ENCODE measurements at places on chromosomes 4 and X.
A peak's percentile ranks its signal among the peaks of the same experiment; 100 is the strongest.

DNA sequence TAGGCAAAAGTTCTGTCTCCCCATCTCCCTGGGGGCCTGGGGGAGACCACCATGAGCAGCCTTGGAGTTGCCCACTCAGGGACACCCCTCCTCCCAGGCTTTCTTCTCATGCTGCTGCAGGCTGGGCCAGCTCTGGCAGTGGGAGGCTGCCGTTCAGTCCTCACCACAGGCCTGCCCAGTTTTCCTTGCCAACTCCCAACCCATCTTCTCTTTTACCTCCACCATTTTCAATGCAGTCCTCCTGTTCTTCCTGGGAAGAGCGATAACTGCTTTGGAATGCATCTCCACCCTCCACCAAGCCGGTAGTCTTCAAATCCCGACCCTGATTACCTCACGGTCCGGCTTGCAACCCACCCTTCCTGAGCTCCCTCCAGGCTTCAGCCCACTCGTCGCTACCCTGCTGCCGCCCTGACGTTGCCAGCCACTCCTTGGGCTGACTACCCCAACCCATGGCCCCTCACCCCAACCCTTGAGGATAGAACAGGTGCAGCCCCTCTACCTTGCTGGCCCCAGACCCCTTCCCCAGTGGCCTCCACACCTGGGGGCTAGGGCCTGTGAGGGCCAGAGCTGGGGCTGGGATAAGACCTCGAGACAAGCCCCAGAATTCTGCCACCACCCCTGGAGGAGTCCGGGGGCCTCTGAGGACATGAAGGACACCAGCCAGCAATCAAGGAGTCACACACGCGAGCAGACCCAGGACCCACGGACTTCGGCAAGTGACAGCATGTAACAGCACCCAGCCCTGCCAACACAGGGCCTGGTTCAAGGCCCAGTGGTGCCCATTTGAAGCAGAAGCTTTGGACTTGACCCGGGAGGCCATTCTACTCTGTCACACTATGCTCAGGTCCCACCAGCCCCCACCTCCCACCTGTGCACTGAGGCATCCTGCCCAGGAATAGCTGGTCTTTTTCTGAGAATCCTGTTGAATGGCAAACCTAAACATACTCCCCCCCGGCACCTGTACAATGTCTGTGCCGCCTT, 9.2 kb downstream of the WDR1 start:
- no peak for DNase-seq

GRCh38 chrX:155218777-155219176, 2.5 kb downstream of the VBP1 start:
- DNase-seq = no peak

GRCh38 chr4:123068081-123068480, 145.7 kb upstream of the NUDT6 start:
- peak; percentile 22 for DNase-seq

GRCh38 chr4:26871611-26872010, 11.0 kb downstream of the STIM2 start:
- DNase-seq = no peak

DNA sequence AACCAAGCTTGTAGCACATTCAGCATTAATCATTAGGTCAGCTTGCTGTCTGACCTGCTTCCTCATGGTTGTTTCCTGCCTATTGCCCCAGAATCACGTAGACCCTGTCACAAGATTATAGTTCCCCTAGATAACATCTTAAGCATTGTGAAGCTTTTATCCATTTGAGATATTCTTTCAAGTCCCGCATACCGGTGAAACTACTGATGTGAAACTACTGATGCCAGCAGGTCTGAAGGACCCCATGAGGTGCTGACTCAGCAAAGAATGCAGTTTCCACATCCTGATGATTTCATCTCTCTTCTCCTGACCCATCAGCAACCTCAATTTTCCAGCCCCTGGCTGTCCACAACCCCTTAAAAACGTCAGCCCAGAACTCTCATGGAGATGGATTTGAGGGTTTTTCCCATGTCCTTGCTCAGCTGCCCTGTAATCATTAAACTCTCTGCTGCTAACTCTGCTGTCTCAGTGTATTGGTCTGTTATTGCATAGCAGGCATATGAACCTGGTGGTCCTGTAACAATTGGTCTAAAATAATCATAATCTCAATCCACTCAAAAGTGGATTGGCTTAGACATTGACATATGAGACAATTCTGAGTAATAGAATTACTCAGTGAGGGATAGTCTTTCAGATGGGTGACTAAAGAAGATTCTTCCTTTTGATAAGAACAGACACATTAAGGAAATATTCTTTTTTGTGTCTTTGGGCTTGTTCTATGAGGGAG, 26.3 kb upstream of the UBA6 start:
- no peak for DNase-seq

DNA sequence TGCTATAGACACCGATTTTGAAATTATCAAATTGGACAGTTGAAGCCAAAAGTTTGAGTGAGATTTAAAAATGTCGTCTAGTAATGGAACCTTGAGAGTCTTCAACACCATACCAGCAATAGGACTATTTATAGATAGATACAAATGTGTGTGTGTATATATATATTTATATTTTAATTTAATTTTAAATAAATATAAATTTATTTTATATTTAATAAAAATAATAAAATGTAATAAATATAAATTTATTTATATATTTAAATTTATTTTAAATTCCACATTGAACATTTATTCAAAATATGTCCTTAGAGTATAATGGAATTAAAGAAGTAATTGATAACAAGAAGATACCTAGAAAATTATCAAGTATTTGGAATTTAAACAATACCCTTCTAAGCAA, 221.9 kb upstream of the CXXC4 start:
- no peak for DNase-seq

DNA sequence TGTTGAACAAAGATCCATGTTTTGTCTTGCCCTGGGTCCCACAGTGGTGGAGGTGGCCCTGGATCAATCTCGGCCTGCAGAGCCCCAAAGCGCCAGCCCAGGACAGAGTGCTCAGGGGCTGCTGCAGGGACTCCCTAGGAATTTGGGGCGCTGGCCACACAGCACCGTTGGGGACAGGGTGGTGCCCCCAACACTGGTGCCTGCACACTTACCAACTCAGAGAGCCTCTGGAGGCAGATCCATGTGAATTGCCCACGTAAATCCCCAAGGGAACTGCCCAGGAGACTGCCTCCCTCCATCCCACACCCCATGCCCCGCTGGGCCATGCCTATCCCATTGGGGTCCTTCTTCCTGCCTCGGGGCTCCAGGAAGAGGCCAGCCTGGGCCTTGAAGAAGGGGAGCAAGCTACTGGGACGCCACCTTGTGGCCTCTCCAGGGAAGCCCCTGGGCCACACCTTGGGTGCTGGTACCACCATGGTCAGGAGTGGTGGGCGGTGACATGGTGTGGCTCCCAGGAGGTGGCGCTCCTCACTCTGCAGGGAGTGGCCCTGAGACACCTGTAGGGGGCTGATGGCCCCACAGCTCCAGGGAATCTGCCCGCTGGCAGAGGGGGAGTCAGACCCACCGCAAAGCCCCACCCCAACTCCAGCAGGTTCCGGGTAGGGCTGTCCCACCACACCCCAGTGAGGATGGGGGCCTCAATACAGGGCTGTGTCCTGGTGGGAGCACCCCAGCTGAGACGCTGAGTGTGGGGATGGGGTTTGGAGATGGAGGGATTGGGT, 22.8 kb downstream of the CFAP99 start:
- peak; percentile 16 for DNase-seq
